ENCODE measurements at places on chromosomes 11 and 22.

DNA sequence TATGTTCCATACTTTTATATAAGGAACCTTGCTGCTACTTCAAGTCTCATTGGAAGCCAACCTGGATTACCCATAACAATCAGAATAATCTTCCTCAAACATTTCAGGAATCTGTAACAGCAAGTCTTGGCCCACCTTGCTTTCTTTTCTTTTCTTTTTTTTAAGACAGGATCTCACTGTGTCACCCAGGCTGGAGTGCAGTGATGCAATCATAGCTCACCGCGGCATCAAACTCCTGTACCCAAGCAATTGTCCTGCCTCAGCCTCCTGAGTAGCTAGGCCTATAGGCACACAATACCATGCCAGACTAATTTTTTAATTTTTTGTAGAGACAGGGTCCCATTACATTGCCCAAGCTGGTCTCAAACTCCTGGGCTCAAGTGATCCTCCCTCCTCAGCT lies 29.3 kb upstream of the PRDM10 start:
- DNase-seq, result no peak

DNA sequence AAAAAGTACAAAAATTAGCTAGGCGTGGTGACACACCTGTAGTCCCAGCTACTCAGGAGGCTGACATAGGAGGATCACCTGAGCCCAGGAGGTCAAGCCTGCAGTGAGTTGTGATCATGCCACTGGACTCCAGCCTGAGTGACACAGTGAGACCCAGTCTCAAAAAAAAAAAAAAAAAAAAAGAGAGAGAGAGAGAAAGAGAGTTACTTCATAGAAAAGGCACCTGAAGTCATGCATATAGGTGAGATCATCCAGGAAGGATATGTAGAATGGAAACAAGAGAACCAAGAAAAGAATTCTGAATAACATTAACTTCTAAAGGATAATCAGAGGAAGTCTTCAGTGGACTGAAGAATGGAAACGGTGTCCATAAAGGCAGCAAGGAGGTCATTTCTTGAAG lies 106.8 kb downstream of the STK33 start:
- DNase-seq, result no peak

- no peak for DNase-seq
Observed at GRCh38 chr11:106523921-106524320, 446.5 kb downstream of the AASDHPPT start.

DNA sequence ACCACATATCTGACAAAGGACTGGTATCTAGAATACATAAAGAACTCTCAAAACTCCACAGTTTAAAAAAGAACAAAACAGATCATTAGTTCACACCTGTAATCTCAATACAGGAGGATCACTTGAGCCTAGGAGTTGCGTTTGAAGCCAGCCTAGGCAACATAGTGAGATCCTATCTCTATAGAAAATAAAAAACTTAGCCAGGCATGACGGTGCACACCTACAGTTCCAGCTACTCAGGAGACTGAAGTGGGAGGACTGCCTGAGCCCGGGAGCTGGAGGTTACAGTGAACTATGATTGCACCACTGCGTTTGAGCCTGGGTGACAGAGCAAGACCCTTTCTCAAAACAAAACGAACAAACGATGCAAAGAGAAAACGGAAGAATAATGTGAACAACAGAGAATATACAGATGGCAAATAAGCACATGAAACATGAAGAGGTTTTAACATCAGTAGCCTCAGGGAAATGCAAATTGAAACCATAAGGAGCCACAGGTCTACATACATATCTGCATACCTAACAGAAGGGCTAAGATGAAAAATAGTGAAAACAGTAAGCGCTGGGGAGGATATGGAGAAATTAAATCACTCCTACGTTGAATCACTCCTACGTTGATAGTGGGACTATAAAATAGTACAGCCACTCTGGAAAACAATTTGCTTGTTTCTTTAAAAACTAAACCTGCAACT lies 70.7 kb downstream of the DGCR2 start:
- no peak for DNase-seq

DNA sequence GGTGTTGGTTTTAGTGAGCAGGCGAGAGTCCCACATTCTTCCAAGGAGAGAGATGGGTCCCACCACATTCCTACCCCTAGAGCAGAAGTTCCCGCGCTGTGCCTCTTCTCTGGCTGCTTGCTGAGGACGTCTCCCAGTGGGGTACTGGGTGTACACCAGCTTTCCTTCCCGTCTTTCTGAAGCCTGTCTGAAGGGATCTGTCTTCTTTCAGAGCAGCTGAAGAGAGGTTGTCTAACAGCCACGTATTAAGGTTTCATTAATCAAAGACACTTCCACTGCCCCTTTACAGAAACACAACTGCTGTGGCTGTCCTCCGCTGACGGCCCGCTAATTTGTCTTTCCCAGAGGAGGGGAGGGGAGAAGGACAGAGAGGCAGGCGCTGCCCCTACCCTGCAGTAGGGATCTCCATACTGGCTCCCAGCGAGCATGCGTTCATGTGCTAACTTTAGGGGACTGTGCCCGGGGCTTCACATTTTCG lies 56.0 kb downstream of the ZBTB16 start:
- no peak for DNase-seq

DNA sequence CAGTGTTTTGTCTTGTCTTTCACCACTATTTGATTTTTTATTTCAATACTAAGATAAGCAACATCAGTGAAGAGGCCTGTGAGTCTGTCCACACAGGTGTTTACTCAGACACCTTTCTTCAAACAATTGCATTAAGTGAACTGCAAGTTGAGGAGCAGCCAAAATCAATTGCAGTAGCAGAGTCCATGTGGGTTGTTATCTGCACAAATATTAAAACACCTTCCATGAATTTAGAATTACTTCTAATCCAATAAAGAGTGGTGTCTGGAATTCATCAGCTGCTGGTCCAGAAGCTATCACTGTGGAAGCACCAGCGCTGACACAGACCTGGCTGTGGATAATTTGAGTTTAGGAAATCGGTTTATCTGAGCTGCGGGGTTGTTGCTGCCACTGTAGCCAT lies 83.5 kb upstream of the FAT3 start:
- no peak for DNase-seq
